ENCODE measurements at places on chromosomes 1 and 21.

GRCh38 chr1:151024540-151025146, 11.7 kb upstream of the BNIPL start:
- no peak for DNase-seq

DNA sequence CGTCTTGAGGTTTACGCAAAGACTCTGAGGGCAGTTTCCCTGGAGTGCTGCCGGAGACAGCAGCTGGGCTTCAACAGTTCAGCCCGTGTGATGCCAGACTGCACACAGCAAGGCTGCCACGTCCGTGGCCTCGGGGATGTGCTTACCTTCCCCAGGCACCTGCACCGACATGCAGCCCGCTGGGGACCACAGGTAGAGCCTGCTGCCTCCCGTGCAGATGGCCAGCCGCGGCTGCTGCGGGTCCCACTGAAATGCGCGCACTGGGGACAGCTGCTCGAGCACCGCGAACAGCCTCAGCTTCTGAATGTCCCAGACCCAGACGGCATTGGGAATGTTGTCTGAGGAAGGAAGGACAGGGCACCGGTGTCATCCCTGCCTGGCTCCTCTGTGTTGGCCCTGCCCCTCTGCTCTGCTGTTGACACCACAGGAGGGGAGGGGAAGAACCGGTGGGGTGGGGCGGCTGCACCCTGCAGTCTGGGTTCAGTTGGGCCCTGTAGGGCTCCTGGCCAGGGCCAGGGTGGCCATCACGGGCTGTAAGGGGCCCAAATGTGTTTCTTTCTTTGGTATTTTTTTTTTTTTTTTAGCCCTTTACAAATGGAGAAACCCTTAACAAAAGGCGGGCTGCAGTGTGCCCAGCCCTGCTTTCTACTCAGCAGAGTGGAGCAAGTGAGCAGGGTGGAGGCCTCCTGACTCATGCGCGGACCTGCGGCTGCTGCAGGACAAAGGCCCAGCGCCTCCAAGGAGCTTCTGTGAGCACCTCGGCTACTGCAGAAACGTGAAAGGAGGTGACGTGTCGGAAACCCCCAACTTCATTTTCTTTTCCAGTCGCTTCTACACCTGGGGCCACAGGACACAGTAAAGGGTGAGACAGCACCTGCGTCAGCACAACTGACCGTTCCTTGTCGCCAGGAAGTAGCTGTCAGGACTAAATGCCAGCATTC, 6.8 kb downstream of the TPRG1L start:
- DNase-seq: no peak

DNA sequence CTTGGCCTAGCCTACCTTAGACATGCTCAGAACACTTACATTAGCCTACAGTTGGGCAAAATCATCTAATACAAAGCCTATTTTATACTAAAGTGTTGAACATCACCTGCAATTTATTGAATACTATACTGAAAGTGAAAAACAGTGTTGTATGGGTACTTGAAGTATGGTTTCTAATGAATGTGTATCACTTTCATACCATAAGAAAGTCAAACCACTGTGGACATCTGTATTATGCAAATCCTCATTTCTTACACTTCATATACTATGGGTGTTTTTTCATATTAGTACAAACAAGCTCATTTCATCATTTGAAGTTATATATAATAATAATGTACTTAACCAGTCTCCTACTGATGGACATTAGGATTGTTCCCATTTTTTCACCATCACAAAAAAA, 41.2 kb downstream of the TDRD5 start:
- no peak for DNase-seq

- DNase-seq: no peak
Measured at GRCh38 chr1:168567007-168567406, 9.4 kb upstream of the XCL1 start.

DNA sequence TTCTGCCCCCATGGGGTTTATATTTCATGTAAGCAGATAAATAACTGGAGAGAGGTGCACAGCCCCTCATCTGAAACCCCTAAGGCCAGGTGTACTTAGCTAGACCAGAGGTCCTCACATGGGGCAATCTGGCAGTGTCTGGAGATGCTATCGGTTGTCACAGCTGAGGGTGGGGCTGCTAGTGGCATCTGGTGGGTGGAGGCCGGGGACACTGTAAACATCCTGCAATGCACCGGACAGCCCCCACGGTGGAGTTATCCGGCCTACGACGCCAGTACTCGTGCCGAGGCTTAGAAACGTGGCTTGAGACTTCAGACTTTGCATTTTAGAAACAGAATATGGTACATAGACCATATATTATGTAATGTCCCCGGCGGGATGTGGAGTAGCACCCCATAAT, 186.5 kb upstream of the VAMP3 start:
- DNase-seq: no peak

DNA sequence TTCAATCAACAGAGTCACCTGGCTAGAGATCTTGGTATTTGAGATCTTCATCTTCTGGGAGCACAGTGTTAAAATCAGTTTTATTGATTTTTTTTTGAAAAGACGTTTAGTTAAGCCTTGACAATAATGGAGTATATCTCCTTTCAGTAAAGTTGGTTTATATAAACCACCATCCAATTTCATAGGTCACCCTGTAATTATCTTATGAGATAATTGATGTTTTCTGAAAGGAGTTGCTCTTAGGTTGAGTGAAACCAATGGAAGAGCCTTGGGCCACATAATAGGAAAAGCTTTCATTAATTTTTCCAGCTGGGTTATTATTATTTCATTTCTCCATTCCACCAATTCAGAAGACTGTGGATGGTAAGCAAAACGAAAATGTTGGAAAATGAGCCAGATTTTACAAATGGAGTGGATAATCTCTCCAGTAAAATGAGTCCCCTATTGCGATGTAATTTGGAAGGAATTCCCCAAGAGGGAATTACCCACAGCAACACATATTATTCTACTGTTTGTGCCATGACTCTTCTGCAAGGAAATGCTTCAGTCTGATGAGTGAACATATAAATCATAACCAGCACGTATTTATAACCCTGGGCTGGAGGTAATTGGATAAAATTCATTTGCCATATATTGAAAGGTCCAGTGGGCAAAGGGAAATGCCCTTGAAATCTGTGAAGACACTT, 46.2 kb upstream of the TINAGL1 start:
- no peak for DNase-seq

Measured in AG09309 (cell line).